Stimulated activated CD8-positive, alpha-beta memory T cell treated with anti-CD3 and anti-CD28 coated beads, Interleukin-4, amount 100 ng/mL, for 48 hours (primary cell): ENCODE measurements at places on chromosomes 3 and 15.

- no peak for DNase-seq
Measured at GRCh38 chr3:133712017-133712416, 34.2 kb upstream of the TF start.

DNA sequence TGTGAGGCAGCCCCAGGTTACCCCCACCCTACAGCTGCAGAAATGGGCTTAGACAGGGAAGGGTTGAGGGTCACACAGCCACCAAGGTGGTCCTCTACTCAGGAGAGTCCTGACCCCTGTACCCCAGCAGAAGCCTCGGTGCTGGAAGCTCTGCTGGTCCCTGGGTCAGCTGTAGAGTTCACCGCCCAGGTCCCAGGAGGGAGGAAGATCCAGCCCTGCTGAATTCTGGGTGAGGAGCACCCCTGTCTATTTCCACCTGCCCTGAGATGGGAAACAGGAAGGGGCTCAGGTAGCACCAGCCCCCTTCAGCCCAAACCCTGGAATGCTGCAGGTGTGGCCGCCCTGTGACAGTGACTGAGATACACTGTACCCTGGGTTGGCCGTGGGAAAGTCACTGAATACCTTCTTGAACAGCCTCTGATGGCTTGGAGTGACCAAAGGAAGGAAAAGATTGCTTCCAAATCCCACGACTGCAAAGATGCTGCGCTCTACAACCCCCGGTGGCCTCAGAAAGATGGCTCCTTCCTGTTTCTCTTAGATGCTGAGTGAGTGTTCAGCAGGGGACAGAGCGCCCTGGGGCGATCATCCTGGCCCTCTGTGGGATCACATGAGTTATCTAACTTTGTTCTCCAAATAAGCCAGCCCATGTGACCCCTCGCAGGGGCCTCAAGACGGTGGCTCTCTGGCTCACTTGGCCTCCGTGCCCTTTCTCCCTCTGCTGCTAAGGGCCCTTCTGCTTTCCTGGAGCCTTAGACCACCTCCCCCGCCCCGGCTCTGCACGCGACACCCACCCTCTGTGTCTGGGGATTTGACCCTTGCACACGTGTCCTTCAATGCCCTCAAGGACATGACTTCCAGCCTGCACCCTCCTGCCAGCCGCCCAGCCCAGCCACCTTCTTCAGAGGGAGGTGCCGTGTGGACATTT is 141.9 kb downstream of the NSMCE3 start:
- DNase-seq = no peak

- DNase-seq = peak; percentile 57
Measured at GRCh38 chr3:50617911-50618481, 1.0 kb downstream of the MAPKAPK3 start.

DNA sequence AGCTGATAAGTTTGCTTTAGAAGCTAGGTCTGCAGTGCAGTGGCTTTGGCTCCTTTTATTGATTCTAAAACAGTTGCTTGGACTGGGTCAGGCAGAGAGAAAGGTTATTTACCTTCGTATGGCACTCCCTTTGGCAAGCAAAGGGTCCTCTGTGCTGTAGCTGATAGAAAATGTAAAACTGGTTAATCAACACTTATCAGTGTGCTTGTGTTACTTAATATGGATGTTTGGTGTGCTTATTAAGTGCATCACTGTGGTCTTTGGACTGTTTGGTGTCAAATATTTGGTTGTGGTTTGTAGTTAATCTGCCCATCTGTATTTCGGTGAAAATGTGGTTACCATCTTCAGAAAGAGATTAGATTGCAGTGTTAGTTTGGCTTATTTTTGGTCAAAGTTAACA is 16.0 kb downstream of the UBE2E2 start:
- DNase-seq = no peak

DNA sequence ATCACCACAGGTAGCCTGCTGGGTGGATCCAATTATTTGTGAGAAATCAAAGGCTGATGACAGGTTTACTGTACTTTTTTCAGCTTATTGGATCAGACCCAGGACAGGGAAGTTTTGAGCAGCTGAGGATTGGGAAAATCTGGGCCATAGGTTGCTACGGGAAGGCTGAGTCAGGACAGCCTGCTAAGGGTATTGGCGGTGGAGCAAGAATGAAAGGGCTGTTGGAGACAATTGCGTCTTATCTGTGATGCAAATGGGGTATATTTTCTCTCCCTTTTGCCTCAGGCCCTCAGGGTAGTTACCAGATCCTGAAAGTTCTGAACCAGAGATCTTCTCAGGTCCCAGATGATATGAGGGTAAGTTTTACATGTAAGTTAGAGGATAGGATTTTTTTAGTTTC is 317.7 kb downstream of the EDEM1 start:
- DNase-seq = no peak

DNA sequence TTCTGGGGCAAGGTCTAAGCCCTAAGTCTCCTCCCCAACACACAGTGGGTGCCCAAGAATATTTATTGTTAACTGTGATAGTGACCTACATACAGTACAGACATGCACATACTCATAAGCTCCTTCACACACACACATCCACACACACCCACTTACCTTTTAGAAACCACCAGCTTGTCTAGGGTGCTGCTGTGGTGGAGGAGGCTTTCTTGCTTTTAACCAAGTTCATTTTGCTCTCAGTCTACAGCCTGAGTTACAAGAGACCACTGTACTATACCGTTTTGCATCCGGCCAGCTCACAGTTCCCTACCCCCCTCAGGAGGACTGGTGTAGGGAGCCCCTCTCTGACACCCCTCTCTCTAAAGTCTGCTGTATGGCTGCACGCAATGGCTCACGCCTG is 16.7 kb downstream of the DAPK2 start:
- DNase-seq = no peak

DNA sequence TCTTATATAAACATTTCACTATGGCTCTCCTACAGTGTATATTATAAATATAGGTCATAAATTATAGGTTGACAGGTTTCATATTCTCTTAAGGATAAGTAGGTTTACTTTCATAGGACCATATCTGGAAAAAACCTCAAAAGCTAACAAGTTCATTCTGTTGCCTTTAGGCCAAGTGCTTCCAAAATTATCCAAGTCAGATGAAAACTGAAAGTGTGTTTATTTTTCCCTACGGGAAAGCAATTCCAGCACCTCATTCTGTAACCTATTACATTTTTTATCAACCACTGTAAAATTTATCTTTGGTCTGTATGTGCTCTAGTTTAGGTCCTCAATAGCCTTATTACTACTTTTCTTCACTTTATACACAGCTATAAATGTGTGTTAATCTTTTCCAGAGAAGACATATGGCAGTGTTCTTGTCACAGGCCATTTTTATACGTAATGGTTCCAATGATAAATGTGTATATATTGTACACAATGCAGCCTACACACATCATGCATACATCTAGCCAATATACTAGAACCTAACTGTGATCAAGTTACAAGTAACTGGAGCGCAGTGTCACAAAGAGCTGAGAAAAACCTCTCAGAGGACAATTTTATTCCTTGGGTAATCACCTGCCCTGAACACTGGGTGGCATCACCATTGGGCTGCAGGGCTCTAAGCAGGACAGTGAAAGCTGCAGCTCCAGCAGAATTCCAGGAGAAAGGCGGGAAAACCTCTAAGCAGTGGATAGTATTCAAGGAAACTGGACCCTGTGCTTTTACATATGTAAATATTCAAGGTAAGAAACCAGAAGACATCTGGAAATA is 251.3 kb downstream of the CTNNB1 start:
- DNase-seq = no peak

- DNase-seq = no peak
Measured at GRCh38 chr15:48374472-48374871, 43.2 kb downstream of the DUT start.

DNA sequence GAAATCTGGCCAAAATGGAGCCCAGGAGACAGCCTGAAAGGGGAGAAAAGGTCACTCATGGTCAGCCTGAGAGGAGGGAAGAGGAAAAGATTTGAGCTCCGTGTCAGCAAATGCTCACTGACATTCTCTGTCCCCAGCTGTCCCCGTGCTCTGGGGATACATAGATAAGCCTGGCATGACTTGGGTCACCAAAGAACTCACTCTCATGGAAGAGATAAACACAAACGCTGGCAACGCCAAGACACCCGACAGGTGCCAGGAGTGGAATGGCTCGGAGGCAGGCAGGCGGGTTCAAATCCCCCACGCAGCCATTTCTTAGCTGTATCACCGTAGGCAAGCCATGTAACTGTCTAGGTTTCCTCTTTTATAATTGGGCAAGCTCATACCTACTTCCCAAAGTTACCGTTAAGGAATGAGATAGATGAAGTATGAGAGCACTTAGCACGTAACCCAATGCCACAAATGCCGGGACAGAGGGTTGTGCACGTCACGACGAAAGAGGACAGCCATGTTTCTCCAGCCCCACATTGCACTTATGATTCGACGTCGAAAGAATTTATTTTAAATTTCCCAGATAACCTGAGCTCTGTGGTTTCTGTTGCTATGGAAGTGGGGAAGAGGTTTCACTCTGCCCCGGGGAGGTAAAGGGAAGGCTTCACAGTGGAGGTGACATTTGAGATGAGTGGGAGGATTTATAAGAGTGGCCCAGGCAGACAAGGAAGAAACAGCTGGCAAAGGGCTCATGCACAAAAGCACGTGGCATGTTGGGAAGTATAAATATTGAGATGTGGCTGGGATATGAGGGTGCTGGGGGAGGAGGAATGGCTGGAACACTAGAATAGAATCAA is 41.4 kb upstream of the TSEN2 start:
- no peak for DNase-seq
